ENCODE measurements at places on chromosomes 5 and 9.
A peak's percentile ranks its signal among the peaks of the same experiment; 100 is the strongest.

- DNase-seq = no peak
Measured at GRCh38 chr5:35899800-35900199, 38.6 kb downstream of the CAPSL start.

GRCh38 chr9:125683486-125683885, 23.5 kb downstream of the MAPKAP1 start:
- no peak for DNase-seq

- no peak for DNase-seq
Measured at GRCh38 chr9:16213781-16214515, 656.5 kb downstream of the BNC2 start.

DNA sequence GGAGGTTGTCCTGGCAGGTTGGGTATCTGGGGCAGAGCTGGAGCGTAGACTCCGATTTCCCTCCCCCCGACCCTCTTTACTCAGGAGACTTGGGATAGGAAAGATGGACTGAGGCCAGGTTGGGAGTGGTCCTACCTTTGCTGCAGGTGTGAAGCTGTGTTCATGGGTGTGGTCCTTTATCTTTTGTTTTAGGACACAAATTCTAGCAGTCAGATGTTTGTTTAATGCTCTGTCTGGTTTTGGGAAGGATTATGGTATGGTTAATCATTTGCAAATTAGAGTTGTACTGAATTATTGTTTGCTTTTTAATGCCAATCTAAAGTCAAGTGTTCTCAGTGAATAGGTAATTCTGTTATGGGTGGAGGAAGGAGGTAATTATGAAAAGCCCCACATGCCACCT, 14.1 kb upstream of the FAM120AOS start:
- no peak for DNase-seq

DNA sequence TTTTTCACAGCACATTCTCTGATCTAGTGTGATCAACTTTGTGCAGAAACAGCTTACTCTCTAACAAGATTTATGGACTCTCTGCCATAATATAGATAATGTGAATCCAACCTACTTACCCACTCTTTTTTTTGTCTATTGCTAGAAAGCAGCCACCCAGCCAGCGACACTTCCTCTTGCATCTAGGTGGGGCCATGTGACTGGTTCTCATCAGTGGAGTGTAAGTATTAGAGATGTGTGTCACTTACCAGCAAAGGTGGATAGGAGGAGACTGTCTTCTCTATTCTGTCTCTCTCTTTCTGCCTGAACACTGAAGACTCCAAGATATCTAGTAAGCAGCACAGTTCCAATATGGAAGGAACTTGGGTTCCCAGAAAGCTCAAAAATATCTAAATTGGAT, 174.8 kb downstream of the MCTP1 start:
- peak; percentile 19 for DNase-seq

Measured in HL-60 (cell line).